NK-92 treated with Interleukin-12 subunit alpha and Interleukin-12 subunit beta, amount 100 ng/mL, for 24 hours (cell line): ENCODE measurements at places on chromosomes 5 and 9.

DNA sequence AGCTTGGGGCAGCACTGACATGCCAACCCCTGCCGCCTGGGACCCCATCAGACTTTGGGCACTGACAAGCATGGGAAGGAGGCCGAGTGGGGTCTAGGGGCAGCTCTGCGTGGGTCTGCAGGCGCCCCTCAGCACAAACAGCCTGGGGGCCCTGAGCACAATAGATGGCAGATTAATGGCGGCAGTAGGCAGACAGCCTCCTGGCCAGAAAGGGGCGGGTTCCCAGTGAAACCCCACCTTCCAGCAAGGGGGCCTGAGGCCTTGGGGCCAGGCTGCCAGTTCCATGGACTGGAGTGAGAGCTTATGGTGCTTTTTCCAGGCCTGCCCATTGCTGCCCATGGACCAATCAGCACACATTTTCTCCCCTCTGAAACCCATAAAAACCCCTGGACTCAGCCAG is 2031.2 kb downstream of the EFNA5 start:
- DNase-seq: no peak

GRCh38 chr9:131329241-131329641 is 39.7 kb downstream of the PLPP7 start:
- no peak for DNase-seq

DNA sequence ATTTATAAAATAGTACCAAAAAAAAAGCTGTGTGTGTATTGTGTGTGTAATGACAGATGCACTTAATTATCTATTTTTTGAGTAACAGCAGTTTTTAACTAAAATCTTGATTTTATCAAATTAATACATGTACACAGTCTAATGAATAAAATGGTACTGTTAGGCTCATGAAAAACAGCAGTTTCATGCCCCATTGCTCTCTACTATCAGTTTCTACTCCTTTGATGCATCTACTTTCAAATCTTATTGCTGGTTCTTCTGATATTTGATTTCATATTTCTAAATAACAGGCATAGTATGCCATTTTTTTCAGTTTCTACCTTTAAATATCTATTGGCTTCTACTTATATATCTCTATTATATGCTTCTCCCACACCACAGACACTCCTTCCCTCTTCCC is 117.4 kb downstream of the CCDC171 start:
- no peak for DNase-seq

DNA sequence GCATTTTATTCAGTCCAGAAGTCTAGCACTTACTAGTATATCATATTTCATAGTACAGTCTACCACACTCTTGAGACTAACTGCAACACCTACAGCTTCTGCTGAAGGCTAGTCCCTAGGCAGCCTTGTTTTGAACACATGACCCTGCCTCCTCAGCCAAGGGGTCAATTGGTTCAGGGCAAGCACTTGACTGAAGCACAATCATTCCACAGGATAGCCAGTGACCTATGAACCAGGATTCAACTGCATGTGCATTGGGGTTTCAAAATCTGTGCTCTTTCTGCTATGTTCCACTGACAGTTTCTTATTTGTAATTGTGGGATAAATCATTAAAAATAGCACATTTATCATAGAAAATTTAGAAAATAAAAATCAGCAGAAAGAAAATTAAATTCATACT is 186.8 kb downstream of the TMEM161B start:
- no peak for DNase-seq

GRCh38 chr5:28084069-28084468 is 1045.7 kb upstream of the CDH9 start:
- no peak for DNase-seq

- no peak for DNase-seq
Observed at GRCh38 chr5:158898185-158899177, 201.2 kb downstream of the EBF1 start.

GRCh38 chr9:136840140-136840876 is 2.0 kb upstream of the AJM1 start:
- no peak for DNase-seq

GRCh38 chr5:124446120-124446519 is 300.3 kb downstream of the ZNF608 start:
- DNase-seq: no peak

GRCh38 chr5:87650284-87650683 is 237.6 kb upstream of the CCNH start:
- DNase-seq: no peak

DNA sequence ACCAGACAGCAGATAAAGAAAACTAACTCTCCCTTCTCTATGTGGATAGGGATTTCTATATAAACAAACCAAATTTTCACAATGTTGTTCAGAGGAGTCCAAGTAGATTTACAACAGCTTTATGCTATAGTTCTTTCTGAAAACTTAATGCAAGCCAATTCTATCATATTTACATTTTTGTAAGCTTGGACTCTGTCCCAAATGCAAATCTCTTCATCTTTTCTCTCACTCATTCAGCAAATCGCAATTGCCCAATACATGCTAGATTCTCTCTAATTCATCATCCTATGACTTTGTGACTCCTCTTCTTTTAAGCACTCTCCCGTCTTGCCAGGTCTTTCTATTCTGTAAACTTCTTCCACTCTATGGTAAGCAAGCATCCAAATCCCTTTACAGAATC is 39.1 kb upstream of the UGT3A2 start:
- no peak for DNase-seq

- DNase-seq: no peak
Observed at GRCh38 chr9:9752722-9753121, 860.1 kb downstream of the PTPRD start.
